ENCODE measurements at places on chromosomes 2 and 18. TPM values are rescaled to one million over a fixed set of nuclear protein-coding genes. Genes with fewer than 3 reads are reported as not detected.
A peak's percentile ranks its signal among the peaks of the same experiment; 100 is the strongest.

- no peak overlapping the region for H3K27ac ChIP-seq
- H3K4me1 ChIP-seq: peaks cover 39% of the 10 kb centered on the region
- H3K4me3 ChIP-seq: no peak overlapping the region
- no peaks in the 10 kb centered on the region for H3K36me3 ChIP-seq
Measured at GRCh38 chr2:60565472-60565871, 12.0 kb upstream of the BCL11A start.

- DNase-seq: no peak
- H3K4me1 ChIP-seq: no peaks in the 10 kb centered on the region
- no peaks in the 10 kb centered on the region for H3K27me3 ChIP-seq
Measured at GRCh38 chr2:6994536-6995128, 77.4 kb downstream of the RNF144A start.

- H3K4me1 ChIP-seq: no peaks in the 10 kb centered on the region
- H3K4me3 ChIP-seq: no peak overlapping the region
- no peaks in the 10 kb centered on the region for H3K27me3 ChIP-seq
- no peak for DNase-seq
Measured at GRCh38 chr2:8520791-8521344, 161.0 kb upstream of the ID2 start.

- H3K36me3 ChIP-seq: no peaks in the 10 kb centered on the region
- H3K4me3 ChIP-seq: no peak overlapping the region
- H3K27ac ChIP-seq: no peak overlapping the region
- no peak for DNase-seq
- peaks cover 6% of the 10 kb centered on the region for H3K4me1 ChIP-seq
Measured at GRCh38 chr18:11719621-11720020, 30.6 kb downstream of the GNAL start.

DNA sequence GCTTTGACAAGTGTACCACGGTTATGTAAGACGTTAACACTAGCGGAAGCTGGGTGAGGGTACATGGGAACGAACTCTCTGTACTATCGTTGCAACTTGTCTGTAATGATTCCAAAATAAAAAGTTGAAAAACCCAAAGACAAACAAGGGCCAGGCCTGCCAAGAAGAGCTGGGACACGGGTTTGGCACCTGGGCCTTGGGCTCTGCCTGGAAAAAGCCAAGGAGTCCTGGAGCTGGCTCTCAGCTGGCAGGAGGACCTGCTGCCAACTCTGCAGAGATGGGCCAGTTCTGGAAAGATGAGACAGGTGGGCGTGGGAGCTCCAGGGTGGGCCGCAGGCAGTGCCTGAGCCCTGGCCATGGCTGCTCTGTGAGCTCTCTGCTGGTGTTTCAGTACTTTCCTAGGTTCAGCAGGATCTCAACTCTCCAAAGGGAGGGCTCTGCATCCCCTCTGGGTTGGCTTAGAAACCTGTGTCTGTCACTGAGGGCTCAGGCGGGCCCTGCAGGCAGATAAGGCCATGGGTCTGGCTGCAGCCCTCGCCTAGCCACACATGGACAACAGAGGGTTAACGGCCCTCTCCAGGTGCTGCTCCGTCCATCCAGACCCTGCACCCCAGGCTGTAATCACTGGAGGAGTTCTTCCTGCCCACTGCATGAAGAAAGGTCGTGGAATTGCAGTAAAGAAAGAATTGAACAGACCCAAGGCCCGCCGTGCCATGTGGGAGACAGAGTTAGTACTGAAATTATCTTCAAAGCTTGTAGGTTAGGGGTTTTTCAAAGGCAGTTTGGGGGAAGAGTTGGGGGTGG is 89.9 kb downstream of the RHOB start:
- H3K27me3 ChIP-seq: no peaks in the 10 kb centered on the region
- peaks cover 18% of the 10 kb centered on the region for H3K4me1 ChIP-seq
- H3K4me3 ChIP-seq: no peak overlapping the region
- no peaks in the 10 kb centered on the region for H3K36me3 ChIP-seq

Gene TXNDC9
- polyA plus RNA-seq: 67.4 TPM

Gene UGT1A7
- not detected for polyA plus RNA-seq

DNA sequence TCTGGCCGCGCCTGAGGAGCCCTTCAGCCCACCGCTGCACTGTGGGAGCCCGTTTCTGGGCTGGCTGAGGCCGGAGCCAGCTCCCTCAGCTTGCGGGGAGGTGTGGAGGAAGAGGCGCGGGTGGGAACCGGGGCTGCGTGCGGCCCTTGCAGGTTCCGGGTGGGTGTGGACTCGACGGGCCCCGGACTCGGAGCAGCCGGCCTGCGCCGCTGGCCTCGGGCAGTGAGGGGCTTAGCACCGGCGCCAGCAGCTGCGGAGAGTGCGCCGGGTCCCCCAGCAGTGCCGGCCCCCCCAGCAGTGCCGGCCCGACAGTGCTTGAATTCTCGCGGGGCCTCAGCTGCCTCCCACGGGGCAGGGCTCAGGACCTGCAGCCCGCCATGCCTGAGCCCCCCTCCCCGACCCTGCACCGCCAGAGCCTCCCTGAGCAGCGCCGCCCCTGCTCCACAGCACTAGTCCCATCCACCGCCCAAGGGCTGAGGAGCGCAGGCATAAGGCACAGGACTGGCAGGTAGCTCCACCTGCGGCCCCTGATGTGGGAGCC is 534.2 kb downstream of the ZNF804A start:
- H3K4me1 ChIP-seq: no peaks in the 10 kb centered on the region
- H3K27ac ChIP-seq: no peak overlapping the region
- no peaks in the 10 kb centered on the region for H3K36me3 ChIP-seq
- peak; percentile 2 for DNase-seq
- H3K4me3 ChIP-seq: no peak overlapping the region

Gene SMAD7
- 12.0 TPM for polyA plus RNA-seq

GRCh38 chr2:69225933-69226332 is 161.1 kb downstream of the GFPT1 start:
- no peak overlapping the region for H3K4me3 ChIP-seq
- no peaks in the 10 kb centered on the region for H3K36me3 ChIP-seq

Gene TUBA3E
- polyA plus RNA-seq: 0.31 TPM

GRCh38 chr2:20590704-20591515 is 60.0 kb downstream of the HS1BP3 start:
- no peak overlapping the region for H3K27ac ChIP-seq
- H3K36me3 ChIP-seq: no peaks in the 10 kb centered on the region

- peaks cover 3% of the 10 kb centered on the region for H3K36me3 ChIP-seq
- H3K4me3 ChIP-seq: no peak overlapping the region
- H3K27ac ChIP-seq: no peak overlapping the region
- H3K27me3 ChIP-seq: no peaks in the 10 kb centered on the region
- no peaks in the 10 kb centered on the region for H3K4me1 ChIP-seq
- no peak for DNase-seq
Measured at GRCh38 chr2:125901278-125901677, 754.7 kb upstream of the GYPC start.

Gene C2orf49
- 34.7 TPM for polyA plus RNA-seq

Gene ITGB6
- not detected for polyA plus RNA-seq

Gene EPB41L3
- polyA plus RNA-seq: 8.0 TPM

DNA sequence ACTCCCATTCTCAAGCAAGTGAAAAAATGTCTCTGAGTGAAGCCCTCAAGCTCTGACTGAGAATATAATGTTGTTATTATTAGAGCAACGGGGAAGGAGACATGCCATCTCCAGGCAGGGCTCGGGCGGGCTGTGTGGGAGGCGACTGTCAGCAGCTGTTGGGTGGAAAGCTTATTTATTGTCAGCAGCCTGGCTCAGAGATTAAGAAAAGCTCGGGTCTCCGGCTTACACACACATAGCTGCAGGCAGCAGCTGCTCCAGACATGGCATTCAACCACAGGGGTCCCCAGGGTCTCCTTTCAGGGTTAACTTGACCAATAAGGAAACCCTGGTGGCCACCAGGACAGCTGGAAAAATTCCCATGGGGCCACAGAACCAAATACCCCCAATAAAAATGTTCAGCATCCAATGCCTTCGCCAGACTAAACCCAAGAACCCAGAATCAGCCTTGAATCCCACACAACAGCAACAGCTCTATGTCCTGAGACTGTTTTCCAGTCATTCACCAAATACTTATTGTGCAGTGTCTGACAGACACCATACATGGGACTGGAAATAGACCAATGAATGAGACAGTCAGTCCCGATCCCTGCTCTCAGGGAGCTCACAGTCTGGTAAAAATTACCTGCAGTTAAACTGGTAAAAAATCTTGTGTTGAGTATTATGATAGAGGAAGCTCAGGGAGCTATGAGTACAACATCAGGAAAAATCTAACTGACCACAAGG is 70.5 kb upstream of the RTN4 start:
- H3K27me3 ChIP-seq: no peaks in the 10 kb centered on the region
- DNase-seq: no peak
- H3K36me3 ChIP-seq: no peaks in the 10 kb centered on the region
- no peak overlapping the region for H3K4me3 ChIP-seq
- H3K27ac ChIP-seq: no peak overlapping the region
